Mesothelial cell of epicardium (in vitro differentiated cells): ENCODE measurements at places on chromosomes 1 and 21. TPM values are rescaled to one million over a fixed set of nuclear protein-coding genes. Genes with fewer than 3 reads are reported as not detected.

- no peak for DNase-seq
Measured at GRCh38 chr1:113686891-113687618, 72.2 kb downstream of the PHTF1 start.

OR14K1 gene
- total RNA-seq, result not detected in 3 replicates

SMIM11 gene
- 8.4 to 16.9 TPM (median 8.4 TPM) in 3 replicates for total RNA-seq

VWA1 gene
- total RNA-seq, result 57.0 to 59.1 TPM (median 57.7 TPM) in 3 replicates

CCDC181 gene
- 1.3 to 2.2 TPM (median 1.4 TPM) in 3 replicates for total RNA-seq

DNA sequence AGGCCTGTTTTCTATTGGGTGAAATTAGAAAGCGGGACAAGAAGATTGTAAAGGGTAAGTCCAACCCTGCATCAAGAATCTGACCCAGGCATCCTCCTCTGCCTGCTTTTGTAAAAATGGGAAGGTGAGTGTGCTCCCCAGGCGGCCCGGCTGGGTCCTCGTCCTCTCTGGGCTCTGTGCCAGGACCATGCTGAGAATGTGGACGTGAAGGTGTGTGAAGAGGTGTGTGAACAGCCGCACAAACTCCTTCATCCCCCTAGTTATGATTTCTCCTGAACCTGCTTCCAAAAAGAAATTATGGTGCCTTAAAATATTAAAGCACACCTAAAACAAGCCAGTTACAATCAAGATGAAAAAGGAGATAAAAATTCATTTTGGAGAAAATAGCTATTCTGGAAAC lies 185.7 kb downstream of the IGSF21 start:
- DNase-seq, result no peak
